ENCODE measurements at places on chromosomes 6 and 20. TPM values are rescaled to one million over a fixed set of nuclear protein-coding genes. Genes with fewer than 3 reads are reported as not detected.

SERPINB1 gene
- 55.6 TPM for total RNA-seq

- no peak for DNase-seq
Measured at GRCh38 chr20:34295284-34295683, 7.9 kb downstream of the AHCY start.

GRCh38 chr6:45548657-45549515 lies 171.2 kb upstream of the SUPT3H start:
- DNase-seq: no peak

GRCh38 chr6:111802720-111803330 lies 70.4 kb downstream of the FYN start:
- DNase-seq: no peak

HTR1E gene
- not detected for total RNA-seq

DNA sequence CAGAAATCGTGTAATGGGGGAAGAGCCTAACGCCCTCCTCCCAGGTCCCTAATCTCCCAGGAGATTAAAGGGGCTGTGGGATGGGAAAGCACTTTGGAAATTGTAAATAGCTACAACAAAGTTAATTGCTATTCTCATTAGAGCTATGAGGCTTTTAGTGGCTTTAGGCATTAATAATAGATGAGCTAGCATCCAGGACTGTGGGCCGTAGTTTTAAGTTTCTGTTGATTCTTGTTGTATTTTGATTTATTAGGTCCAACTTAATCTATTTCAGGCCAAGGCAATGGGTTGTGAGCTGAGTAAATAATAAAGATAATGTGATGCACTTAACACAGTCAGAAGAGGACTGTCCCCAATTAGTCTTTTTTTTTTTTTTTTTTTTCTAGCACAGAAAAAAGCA lies 67.7 kb downstream of the ANKRD6 start:
- no peak for DNase-seq

SLC12A5 gene
- total RNA-seq: not detected

DNA sequence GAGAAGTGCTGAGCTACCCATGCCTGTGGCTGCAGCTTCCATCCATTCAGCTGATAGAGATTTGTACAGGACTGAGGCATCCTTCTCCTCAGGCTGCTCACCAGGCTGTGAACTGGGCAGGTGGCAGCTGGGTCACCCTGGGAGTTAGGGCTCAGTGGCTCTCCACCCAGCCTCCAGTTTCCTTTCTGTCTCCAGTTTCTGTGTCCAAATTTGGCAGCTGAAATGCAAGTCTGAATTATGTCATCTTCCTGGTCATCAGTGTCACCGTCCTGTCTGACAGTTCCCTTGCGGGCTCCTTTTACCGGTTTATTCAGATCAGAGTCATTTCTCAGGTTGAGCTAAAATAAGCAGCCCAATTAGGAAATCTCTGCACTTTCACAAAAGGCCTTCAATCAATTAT lies 93.3 kb downstream of the EDN1 start:
- DNase-seq: no peak

LY6G6C gene
- total RNA-seq: not detected

CDKAL1 gene
- total RNA-seq: 28.5 TPM

DNA sequence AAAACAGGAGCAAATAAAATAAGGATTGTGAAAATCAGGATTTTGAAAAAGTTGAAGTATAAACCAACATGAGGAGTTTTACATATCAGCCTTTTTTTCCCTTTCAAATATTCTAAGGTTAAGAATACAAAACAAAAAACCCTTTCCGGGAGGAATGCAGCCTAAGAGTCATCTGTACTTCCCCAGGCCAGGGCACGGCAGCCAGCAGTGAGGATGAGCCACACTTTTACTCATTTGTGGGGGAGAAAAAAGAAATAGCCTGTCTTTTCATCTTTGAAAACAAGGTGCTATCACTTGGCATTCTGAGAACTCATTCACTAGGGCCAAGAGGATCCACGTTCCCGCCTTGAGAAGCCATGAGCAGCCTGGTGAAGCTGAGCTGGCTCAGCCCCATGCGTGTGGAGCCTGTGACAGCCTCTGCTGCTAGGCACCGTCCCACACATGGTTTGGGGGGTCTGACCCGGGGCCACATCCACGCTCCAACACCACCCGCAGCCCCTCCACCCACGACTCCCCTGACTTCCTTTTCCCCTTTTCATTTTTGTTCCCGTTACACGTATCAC lies 11.2 kb downstream of the SLC22A1 start:
- DNase-seq: no peak

DNA sequence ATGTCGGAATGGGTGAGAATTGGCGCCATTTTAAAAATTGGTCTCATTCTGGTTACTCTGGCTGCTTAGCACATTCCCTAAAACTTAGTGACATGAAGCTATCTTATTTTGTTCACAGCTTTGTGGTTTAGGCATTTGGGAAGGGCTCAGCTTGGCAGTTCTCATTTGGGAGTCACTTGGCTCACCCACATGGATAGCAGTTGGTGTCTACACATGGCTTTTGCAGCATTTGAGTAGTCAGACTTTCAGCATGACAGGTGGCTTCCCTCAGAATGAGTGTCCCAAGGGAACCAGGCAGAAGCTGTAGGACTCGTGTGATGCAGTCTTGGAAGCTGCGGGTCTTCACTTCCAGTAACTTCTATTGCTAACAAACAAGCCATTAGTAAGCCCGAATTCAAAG lies 64.6 kb downstream of the UST start:
- no peak for DNase-seq

Measured in T-cell (primary cell).